ENCODE measurements at places on chromosomes 12 and 14. TPM values are rescaled to one million over a fixed set of nuclear protein-coding genes. Genes with fewer than 3 reads are reported as not detected.

The FIGNL2 gene
- 39.7 TPM for total RNA-seq

The HOXC6 gene
- 10.7 TPM for total RNA-seq

The REP15 gene
- 1.3 TPM for total RNA-seq

The HOXC9 gene
- total RNA-seq, result 6.3 TPM

The TAS2R7 gene
- total RNA-seq, result 0.21 TPM

The CCDC184 gene
- total RNA-seq, result 12.6 TPM

The DPPA3 gene
- not detected for total RNA-seq

The ZNF384 gene
- total RNA-seq, result 93.2 TPM

The SLCO1B1 gene
- total RNA-seq, result 0.21 TPM

DNA sequence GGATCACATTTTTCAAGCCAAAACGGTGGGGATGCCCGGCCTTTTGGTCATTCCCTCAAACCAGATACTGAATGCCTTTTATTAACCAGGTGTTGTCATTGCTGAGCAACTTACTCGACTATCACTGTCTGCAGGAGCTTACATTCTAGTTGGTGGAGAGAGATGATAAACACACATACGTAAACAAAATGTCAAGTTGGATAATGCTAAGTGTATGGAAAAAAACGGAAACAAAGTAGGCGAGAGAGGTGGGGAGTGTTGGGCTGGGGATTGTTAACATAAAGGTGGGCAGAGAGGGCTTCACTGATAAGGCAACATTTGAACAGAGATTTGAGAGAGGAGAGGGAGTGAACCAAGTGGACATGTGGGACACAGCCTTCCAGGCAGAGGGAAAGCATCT is 4.5 kb downstream of the C12orf43 start:
- no peak overlapping the region for H3K4me3 ChIP-seq
- peaks cover 15% of the 10 kb centered on the region for H3K4me1 ChIP-seq
- no peak overlapping the region for H3K27ac ChIP-seq
- no peak for DNase-seq
- H3K27me3 ChIP-seq, result no peaks in the 10 kb centered on the region
- H3K36me3 ChIP-seq, result peaks cover 2% of the 10 kb centered on the region

- no peaks in the 10 kb centered on the region for H3K27me3 ChIP-seq
- no peaks in the 10 kb centered on the region for H3K4me1 ChIP-seq
- H3K4me3 ChIP-seq, result no peak overlapping the region
Observed at GRCh38 chr14:45906257-45906656, 653.3 kb upstream of the MIS18BP1 start.

GRCh38 chr14:90968025-90968424 is 92.4 kb downstream of the RPS6KA5 start:
- H3K27ac ChIP-seq, result no peak overlapping the region
- H3K4me1 ChIP-seq, result no peaks in the 10 kb centered on the region
- no peaks in the 10 kb centered on the region for H3K36me3 ChIP-seq
- no peak overlapping the region for H3K4me3 ChIP-seq
- no peaks in the 10 kb centered on the region for H3K27me3 ChIP-seq

GRCh38 chr12:14193639-14194038 is 171.8 kb upstream of the ATF7IP start:
- no peak overlapping the region for H3K4me3 ChIP-seq
- no peaks in the 10 kb centered on the region for H3K4me1 ChIP-seq
- no peaks in the 10 kb centered on the region for H3K27me3 ChIP-seq
- no peak for DNase-seq
- H3K36me3 ChIP-seq, result no peaks in the 10 kb centered on the region

DNA sequence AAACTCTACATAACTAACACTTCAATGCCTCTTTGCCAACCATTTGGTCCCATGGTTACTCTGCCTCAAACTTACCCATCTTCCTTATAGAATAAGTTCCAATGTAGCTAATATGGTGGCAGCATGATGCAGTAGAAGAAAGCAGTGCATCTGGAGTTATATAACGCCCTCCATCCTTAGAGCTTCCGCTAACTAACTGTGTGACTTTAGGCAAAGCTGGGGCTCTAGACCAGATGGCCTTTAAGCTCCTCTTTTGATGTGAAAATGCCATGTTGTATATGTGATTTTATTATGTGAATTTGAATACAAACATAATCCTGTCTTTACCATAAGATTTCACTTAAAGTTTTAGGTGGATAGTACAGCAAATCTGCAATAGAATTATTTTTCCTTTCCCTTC is 6.1 kb downstream of the ABCD2 start:
- no peak for DNase-seq
- H3K4me1 ChIP-seq, result peaks cover 4% of the 10 kb centered on the region
- no peaks in the 10 kb centered on the region for H3K27me3 ChIP-seq
- H3K36me3 ChIP-seq, result no peaks in the 10 kb centered on the region

- H3K36me3 ChIP-seq, result peaks cover 5% of the 10 kb centered on the region
- DNase-seq, result no peak
- no peak overlapping the region for H3K4me3 ChIP-seq
- H3K27ac ChIP-seq, result peak overlapping the region; percentile 28
- peaks cover 58% of the 10 kb centered on the region for H3K4me1 ChIP-seq
- no peaks in the 10 kb centered on the region for H3K27me3 ChIP-seq
Observed at GRCh38 chr12:105823810-105824209, 314.9 kb downstream of the NUAK1 start.

DNA sequence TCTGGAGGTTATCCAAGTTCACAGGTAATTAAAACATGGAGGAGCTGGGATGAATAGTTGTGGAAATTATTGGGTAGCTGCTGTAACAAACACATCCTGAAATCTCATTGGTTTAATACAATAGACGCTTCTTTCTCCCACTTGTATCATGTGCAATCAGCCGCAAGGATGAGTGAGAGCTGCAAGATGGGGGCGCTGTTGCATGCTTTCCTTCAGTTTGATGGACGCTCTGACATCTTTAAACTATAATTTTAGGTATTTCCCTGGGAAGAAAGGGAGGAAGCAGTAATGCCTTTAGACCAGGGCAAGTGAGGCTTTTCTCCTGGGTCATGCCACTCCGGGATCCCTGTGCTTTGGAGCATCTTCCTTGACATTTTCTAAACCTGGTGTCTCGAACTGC is 178.7 kb downstream of the PAWR start:
- H3K4me1 ChIP-seq, result no peaks in the 10 kb centered on the region
- no peak for DNase-seq
- no peaks in the 10 kb centered on the region for H3K27me3 ChIP-seq
- H3K36me3 ChIP-seq, result no peaks in the 10 kb centered on the region
- H3K27ac ChIP-seq, result no peak overlapping the region

- H3K27ac ChIP-seq, result no peak overlapping the region
- H3K36me3 ChIP-seq, result peaks cover 13% of the 10 kb centered on the region
- H3K4me1 ChIP-seq, result peaks cover 46% of the 10 kb centered on the region
- H3K4me3 ChIP-seq, result peak overlapping the region; percentile 88
Observed at GRCh38 chr12:12714276-12715021, 2.7 kb upstream of the CDKN1B start.

DNA sequence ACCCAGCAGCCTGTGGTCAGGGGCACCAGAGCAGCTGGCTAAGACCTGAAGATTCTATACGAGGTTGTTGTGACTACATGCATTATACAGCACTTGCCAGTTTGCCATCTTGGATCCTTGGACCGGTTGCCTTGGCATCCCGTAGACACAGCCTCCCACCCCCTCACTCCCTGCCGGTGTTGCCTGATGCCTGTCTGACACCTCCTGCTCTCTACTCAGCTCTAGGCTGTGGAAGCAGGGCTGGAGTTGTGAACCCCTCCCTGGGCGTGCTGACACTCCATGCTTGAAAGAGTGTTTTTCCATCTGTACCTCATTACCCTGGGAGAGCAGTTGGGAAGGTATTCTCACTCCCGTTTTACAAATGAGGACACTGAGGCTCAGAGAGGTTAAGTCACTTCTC is 2.5 kb downstream of the CHGA start:
- H3K36me3 ChIP-seq, result no peaks in the 10 kb centered on the region
- H3K27ac ChIP-seq, result no peak overlapping the region

DNA sequence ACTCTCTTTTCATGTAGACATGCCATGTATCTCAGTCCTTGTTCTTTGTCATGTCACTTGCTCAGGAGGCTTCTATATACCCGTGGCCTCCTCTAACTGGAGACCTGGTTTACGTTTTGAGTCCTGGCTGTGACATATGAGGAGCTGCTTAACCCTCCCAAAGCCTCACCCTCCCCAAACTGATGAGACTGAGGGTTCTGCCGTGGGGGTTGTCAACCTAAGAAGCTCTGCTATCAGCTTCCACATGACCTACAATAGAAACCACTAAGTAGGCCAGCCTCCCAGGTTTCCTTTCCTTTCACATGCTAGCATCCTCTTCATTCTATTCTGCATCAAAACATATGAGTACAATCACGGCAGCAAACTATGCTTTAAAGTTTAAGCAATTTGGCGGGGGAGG is 76.8 kb upstream of the WSCD2 start:
- H3K27me3 ChIP-seq, result peaks cover 52% of the 10 kb centered on the region
- DNase-seq, result no peak
- no peaks in the 10 kb centered on the region for H3K36me3 ChIP-seq
- H3K4me3 ChIP-seq, result no peak overlapping the region
- no peak overlapping the region for H3K27ac ChIP-seq
- H3K4me1 ChIP-seq, result peaks cover 5% of the 10 kb centered on the region

GRCh38 chr14:100536121-100536510 is 51.1 kb downstream of the BEGAIN start:
- peaks cover 26% of the 10 kb centered on the region for H3K4me1 ChIP-seq
- no peaks in the 10 kb centered on the region for H3K27me3 ChIP-seq
- no peak for DNase-seq
- no peak overlapping the region for H3K4me3 ChIP-seq

DNA sequence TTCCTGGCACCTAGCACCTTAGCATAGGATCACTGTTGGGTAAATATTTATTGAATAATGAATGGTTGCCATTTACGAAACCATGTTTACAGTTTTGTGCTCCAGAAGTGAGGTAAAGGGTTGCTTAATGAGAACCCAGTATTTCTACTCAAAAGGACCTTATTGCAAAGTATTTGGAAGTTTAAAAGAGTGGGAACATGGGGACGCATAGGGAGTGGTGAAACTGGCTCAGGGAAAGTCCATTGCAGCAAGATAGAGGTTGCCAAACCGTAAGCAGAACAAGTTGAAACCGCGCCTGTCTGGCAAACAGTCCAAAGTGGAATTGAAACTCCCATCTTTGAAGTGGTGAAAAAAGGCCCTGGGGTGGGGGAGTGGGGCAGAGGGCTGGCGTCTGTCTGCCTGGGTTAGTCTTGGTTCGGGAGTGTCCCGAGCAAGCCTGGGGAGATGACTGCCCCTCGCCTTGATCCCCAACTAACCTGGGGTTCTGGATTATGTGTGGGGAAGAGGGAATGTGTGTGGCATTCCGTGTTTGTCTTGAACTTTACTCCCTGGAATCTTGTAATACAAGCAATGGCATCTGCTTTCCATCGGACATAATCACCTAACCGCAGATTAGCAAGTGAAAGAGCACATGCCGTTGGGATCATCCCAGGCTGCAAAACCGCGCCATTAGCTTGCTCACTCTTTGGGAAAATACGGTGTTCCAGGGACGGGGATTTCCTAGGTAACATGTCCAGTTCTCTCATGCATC is 7.2 kb downstream of the ALDH2 start:
- no peaks in the 10 kb centered on the region for H3K27me3 ChIP-seq
- peaks cover 32% of the 10 kb centered on the region for H3K4me1 ChIP-seq
- no peak for DNase-seq
- peaks cover 5% of the 10 kb centered on the region for H3K36me3 ChIP-seq
- no peak overlapping the region for H3K27ac ChIP-seq

GRCh38 chr14:50910495-50911420 is 33.5 kb downstream of the PYGL start:
- no peak for DNase-seq
- no peak overlapping the region for H3K4me3 ChIP-seq
- H3K27me3 ChIP-seq, result no peaks in the 10 kb centered on the region
- H3K36me3 ChIP-seq, result peaks cover 16% of the 10 kb centered on the region
- peak overlapping the region; percentile 76 for H3K27ac ChIP-seq

DNA sequence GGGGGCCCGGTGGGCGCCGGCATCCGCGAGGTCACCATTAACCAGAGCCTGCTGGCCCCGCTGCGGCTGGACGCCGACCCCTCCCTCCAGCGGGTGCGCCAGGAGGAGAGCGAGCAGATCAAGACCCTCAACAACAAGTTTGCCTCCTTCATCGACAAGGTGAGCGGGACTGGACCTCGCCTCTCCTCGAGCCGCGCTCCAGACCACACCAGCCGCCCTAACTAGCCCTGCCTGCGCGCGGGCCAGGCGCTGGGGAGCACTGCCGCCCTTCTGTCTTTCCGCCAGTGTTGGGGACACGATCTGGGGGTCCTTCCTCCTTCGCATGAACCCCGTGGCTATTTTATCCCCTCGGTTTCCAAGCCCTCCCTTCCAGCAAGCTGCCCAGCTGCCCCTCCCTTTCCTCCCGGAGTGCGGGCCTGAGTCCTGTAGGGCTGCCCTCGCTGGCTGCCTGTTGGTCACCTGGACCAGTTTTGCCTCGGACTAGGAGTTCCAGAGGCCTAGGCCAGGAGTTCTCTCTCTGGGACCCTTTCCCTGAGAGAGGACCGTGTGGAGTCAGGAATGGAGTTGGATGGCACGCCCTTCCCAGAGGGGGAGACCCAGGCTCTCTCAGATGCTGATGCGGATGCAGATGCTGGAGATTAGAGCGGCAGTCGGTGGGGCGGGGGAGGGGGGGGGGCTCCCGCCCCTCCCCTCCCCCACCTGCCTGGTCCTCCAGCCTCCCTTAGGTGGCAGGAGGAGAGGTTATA is 592 bp downstream of the KRT7 start:
- H3K4me3 ChIP-seq, result no peak overlapping the region
- H3K36me3 ChIP-seq, result no peaks in the 10 kb centered on the region
- no peak overlapping the region for H3K27ac ChIP-seq

DNA sequence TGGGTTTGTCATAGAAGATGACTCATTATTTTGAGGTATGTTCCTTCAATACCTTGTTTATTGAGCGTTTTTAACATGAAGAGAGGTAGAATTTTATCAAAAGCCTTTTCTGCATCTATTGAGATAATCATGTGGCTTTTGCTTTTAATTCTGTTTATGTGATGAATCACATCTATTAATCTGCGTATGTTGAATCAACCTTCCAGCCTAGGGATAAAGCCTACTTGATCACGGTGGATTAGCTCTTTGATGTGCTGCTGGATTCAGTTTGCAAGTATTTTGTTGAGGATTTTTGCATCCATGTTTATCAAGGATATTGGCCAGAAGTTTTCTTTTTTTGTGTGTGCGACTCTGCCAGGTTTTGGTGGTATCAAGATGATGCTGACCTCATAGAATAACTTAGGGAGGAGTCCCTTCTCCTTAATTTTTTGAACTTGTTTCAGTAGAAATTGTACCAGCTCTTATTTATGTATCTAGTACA is 602.6 kb downstream of the SNAPC1 start:
- H3K36me3 ChIP-seq, result peaks cover 3% of the 10 kb centered on the region
- no peak for DNase-seq
- peaks cover 15% of the 10 kb centered on the region for H3K27me3 ChIP-seq
- no peaks in the 10 kb centered on the region for H3K4me1 ChIP-seq
- H3K27ac ChIP-seq, result no peak overlapping the region

GRCh38 chr14:35438910-35439713 is 34.6 kb upstream of the NFKBIA start:
- no peak overlapping the region for H3K27ac ChIP-seq
- no peaks in the 10 kb centered on the region for H3K36me3 ChIP-seq
- no peak for DNase-seq
- no peak overlapping the region for H3K4me3 ChIP-seq
- no peaks in the 10 kb centered on the region for H3K4me1 ChIP-seq

Data from neural crest cell (in vitro differentiated cells).